ENCODE measurements at places on chromosomes 12 and 14.

DNA sequence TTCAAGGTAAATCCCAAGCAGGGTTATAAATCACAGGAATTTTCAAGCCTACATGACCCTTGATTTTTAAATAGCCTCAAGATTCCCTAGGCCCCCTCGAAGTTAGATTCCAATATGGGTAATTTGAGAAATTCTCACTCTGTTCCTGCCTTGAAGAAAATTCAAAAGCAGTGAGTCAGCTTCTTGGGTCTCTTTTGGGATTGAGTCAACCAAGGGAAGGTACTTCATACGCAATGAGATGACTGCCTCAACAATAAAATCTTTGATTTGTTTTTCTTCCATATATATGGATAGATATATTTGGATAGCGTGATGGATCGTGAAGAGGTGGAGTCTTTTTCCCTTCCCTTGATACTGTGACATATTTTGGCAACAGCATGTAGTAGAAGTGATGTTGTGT, 180.4 kb upstream of the ATP2B1 start:
- no peak for DNase-seq

DNA sequence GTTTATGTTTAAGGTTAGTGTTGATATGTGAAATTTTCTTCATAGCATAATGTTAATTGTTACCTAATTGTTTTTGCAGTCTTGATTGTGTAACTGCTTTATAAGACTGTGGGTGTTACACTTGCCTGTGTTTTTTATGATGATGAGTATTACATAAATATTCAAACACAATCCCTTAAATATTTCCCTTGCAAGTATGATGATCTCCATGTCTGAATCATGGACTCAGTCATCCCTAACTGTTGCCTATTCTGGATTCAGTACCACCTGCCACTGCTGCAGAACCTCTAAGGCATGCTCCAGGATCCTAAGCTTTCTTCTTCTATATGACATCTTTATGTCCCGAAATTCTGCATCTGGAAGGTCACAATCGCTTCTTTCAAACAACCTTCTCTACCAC, 246.3 kb upstream of the CLEC14A start:
- DNase-seq = no peak

DNA sequence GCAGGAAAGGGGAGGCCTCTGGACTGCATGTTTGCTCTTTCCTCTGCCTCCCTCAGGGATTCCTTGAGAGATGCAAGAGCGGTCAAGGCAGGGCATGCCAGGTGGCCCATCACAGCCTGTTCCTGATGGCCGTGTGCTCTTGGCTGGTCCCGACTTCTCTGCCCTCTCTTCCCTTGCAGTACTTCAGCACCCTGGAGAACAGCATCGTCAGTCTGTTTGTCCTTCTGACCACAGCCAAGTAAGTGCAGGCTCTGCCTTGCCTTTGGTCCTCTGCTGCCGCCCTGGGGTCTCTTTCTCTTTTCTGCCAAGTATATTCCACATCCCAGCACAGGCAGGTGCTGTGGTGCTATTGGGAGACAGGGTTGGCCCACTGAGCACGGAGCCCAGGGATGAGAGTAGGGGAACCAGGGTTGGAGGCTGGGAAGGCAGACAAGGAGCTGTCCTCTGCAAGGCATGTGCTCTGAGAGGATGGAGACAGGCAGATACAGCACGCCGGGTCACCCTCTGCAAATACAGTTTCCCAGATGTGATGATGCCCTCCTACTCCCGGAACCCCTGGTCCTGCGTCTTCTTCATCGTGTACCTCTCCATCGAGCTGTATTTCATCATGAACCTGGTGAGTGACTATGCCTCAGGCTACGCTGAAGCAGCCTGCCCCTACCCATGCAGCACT, 51.9 kb downstream of the TPCN1 start:
- DNase-seq = no peak

GRCh38 chr14:44966601-44967336, 4.8 kb downstream of the TOGARAM1 start:
- no peak for DNase-seq

- no peak for DNase-seq
Measured at GRCh38 chr12:93734784-93735183, 57.6 kb downstream of the CRADD start.

GRCh38 chr14:56874375-56874774, 64.1 kb upstream of the OTX2 start:
- DNase-seq = no peak

GRCh38 chr12:100661300-100661951, 87.9 kb downstream of the GAS2L3 start:
- no peak for DNase-seq

DNA sequence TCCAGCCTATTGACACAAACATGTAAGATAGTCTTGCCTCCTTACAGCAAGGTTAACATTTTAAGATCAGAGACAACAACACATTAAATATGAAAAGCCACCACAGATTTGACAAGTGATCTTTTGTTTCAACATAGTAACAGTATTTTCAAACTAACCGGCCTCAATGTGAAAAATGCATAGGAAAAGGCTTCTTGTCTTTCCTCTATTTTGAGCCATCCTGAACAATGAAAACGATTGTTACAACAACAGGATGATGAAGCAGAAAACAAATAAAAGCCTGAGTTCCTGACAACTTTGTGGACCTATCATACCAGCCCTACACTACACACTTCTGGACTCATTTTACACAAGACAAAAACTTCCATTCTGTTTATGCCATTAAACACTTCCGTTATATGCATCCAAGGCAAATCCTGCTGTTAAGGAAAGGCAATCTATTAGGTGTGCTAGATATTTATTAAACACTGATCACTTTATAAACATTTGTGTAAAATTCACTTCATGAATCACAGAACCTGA, 37.3 kb downstream of the BAZ1A start:
- no peak for DNase-seq

GRCh38 chr14:104176611-104177010, 38.2 kb downstream of the KIF26A start:
- DNase-seq = no peak

DNA sequence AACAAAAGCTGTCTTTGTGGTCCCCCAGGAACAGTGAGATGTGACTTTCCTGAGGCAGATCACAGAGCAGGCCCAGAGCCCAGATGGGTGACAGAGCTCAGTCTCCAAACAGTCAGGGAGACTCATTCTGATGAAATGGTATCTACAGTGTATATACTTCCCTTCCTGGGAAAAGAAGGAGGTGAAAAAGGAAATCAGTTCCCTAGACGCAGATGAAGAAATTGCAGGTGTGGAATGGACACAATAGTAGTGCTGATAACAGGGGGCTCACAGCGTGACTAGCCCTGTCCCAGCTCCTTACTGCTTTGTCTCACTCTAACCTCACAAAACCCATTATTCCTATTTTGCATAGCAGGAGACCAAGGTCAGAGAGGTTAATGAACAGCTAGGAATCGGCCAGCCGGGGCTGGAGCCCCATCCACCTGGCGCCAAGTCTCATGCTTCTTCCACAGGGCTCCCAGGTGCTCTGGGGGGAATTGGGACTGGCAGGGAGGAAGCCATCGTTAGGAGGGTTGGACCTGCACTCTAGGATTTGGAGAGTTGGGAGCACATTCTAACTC, 11.9 kb downstream of the KCNH3 start:
- DNase-seq = no peak

GRCh38 chr12:15590180-15590826, 198.9 kb downstream of the EPS8 start:
- DNase-seq = peak; percentile 57

DNA sequence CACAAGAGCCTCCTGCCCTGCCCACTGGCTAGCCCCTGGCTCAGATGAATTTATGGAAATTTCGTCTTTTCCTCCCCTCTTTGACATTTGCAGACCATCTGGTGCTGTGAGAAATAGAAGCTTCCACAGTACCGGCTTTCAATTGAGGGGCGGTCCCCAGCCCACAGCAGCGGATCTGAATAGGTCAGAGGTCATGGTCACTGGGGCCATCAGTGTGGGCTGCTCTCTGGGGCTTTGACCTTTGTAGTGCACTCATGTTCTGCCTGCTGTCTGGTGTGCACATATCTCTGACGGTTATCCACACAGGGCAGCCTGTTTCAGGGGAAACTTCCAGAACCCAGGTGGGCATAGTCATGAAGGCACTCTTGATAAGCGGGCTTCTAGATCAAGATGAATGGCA, 2.5 kb upstream of the RFLNA start:
- no peak for DNase-seq

- no peak for DNase-seq
Measured at GRCh38 chr14:76638841-76639240, 122.4 kb upstream of the VASH1 start.

Measured in central memory CD4-positive, alpha-beta T cell (primary cell).